Stimulated activated naive CD8-positive, alpha-beta T cell treated with anti-CD3 and anti-CD28 coated beads, Interleukin-15, Interleukin-2, amounts not matched to agents 100 U/mL and 50 U/mL, for 24 hours (primary cell): ENCODE measurements at places on chromosomes 7 and 10.

DNA sequence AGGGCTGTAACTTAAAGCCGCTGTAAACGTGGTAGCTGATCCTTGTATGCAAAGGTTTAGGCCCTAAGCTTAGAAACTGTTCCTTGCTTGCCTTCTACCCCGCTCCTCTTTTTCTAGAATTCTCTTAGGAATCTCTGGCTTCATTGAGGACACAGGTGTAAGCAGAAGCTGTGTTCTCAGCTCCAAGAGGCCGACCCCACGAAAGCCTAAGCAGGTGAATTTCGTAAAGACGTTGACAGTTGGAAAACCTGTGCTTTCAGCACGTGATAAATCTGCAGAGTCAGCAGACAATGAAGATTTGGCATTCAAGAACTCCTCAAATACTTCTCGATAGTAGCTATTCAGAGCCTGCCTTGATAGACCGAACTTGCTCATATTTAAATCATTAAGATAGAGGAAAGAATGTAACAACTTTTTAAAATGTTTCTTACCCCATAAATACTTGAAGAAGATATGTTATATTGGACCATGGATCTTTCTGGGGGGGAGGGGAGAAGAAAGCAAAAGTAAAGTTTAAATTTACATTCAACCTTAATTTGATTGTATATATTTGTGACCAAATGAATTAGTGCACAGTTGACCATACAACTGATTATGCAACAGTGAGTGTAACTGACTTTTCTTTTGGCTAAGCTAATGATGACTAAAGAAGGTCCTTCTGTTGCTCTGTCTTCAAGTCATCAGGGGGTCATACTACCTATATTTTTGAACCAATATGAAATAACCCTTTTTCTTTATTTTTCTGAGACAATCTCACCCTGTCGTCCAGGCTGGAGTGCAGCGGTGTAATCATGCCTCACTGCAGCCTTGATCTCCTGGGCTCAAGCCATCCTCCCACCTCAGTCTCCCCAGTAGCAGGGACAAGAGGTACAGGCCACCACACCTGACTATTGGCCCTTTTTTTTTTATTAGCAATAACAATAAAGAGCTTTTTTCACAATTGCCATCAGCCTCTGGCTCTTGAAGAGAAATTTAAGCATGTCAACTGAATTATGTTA lies 1.2 kb upstream of the GDI2 start:
- DNase-seq: no peak

- DNase-seq: no peak
Observed at GRCh38 chr10:65294329-65294728, 1631.5 kb upstream of the LRRTM3 start.

DNA sequence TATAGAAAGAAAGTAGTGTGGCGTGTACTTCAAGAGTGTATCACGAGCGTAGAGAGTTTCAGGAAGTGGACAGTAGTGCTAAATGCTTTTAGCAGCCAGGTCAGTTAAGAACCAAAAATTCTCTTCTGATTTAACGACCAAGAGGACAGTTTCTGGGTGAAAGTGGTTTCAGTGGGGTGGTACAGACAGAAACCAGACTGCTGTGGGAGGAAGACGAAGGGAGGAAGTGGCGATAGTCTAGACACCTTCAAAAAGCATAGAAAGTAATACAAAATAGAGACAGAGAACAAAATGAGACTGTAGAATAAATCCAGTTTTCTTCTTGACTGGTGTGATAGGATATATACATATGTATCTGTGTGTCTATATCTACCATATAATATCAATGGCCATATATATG lies 93.5 kb downstream of the MBL2 start:
- no peak for DNase-seq

GRCh38 chr7:92645114-92646061 lies 55.2 kb upstream of the FAM133B start:
- no peak for DNase-seq

GRCh38 chr10:110137142-110137545 lies 70.3 kb upstream of the MXI1 start:
- DNase-seq: no peak

DNA sequence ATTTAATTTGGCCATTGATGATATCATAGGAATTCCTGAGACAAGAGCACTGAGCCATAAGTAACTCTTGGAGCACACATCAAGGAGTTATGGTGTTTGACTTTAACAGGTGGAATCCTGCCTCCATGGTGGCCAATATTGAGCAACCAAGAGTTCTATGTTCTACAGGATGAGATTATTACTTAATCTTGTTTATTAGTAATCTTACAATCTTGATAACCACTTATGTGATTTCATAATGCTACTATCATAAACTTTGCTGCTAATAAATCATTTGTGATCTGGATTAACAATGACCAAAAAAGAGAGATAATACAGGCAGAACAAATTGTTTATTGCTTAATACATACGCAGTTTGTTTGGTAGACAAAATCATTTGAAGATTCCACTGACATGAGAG lies 27.5 kb upstream of the PDK4 start:
- no peak for DNase-seq

- DNase-seq: no peak
Observed at GRCh38 chr7:92612501-92612900, 22.3 kb upstream of the FAM133B start.

DNA sequence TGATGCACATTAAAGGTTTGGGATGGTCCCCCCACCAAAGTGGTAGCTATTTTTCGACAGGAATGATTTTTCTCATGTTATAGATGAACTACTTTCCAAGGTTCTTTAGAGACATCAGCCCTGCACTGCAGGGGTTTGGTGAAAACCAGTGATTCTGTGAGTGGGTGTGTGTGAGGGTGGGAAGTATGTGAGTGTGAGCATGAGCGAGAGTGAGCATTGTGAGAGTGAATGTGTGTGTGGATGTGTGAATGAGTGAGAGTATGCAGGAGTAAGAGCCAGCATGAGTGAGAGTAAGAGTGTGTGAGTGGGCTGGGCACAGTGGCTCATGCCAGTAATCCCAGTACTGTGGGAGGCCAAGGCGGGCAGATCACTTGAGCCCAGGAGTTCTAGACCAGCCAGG lies 75.0 kb downstream of the GOLGA7B start:
- DNase-seq: no peak

- no peak for DNase-seq
Observed at GRCh38 chr7:46165276-46165675, 244.2 kb upstream of the IGFBP3 start.

DNA sequence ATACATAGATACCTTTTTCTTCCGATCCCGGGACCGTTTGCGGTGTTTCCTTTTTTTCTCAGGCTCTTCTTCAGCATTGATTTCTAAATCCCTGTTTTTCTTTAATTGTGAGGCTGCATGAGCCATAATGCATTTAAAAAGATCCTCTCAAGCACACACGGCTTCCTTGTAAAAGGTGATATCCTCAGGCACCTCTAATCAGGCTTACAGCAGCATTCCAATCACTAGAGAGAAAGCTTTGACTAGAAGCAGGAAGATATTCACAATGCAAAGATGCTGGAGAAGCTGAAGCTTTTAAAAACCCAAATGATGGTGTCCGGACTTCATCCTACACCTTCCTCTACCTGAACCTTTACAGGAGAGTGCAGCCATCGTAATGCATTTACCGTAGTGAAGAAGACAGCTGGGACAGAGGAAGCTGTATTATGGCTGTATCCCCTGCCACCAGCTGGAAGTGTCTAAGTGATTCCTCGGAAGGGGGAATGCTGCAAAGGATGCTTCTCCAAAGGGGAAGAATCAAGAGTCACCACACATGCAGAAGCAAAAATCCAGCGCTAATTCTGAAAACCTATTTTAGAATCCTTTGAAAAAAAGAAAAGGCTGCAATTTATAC lies at the start of gene ANK3:
ANK3 (minus strand) TSS at position 463 of the 613 bp plus-strand sequence; CDS start at position 126, 337 bp downstream.
- DNase-seq: no peak

DNA sequence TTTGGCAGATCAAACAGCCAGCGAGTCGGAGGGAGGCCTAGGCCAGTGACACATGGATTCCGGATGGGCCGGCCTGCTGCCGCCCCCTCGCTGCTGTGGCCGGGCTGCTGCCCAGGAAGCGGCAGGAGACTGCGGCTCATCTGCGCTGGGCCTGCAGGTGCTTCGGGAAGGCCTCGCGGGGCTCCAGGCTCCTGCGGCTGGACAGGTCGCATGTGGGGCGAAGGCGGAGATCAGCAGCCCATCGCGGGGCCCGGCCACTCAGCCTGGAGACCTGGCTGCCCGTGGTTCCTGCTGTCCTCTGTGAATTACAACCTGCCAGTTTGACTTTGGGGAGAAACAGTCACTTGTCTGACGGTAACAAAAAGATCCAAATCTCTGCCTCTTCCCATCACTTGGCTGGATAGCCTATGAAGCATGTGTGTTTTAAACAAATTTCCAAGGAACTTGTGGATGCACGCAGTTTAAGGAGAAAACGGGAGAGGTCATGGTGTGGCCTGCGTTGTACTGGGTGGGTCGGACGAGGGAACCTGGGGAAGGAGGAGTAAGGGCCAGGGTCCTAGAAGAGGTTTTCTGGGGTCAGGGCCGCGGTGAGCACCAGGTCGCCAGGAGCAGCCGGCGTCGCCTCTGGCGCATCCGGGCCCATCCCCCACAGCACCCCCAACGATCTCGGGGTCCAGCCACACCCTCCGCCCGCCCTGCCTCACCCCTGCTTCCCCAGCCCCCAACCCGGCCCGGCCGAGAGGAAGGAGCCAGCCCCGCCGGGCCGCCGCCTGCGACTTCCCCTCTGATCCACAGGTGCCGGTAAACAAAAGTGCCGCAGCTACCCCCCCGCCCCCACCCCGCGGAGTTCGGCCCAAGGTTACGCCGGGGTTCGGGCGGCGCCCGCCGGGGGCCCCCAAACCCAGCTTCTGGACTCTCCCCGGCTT lies 1.6 kb downstream of the SPOCK2 start:
- DNase-seq: peak; percentile 75

GRCh38 chr7:21671859-21672258 lies 129.0 kb downstream of the DNAH11 start:
- no peak for DNase-seq

DNA sequence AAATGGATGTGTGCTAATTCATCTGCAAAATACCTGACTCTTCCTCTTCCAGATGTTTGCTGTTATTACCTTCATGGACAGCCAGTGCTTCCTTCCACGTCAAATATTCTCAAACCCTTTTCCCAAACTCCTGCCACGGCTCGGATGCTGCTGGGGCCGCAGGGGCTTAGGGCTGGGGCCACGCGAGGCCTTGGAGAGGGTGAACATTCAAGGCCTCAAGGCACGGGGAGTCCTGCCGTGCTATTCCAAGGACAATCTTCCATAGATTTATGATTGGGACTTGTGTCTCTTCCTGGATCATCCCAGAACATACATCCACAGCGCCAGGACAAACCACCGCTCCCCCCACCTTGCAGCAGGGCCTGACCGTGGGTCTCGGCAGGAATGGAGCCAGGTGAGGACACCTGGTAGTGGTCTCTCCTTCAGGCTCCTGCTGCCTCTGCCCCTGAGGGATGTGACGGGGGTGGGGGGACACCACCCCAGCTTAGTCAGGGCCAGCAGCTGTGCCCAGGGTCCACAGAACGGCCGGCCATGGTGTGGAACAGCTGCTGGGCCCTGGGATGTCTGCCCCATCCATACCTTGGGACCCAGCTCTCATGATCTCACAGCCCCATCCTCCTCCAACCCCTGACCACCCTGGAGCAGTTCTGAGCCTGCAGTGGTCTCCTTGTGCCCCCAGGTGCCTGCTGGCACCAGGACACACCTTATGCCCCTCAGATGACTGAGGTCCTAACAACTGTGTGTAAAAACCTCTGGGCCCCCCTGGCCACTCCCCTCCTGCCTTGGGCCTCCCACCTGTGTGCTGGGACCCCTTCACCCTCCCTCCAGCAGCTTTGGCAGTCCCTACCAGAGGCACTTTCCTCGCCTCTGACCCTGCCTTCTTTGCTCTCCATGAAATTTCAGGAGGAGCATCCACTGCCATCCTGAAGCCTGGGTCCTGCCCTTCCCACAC lies 16.7 kb downstream of the VIPR2 start:
- no peak for DNase-seq

DNA sequence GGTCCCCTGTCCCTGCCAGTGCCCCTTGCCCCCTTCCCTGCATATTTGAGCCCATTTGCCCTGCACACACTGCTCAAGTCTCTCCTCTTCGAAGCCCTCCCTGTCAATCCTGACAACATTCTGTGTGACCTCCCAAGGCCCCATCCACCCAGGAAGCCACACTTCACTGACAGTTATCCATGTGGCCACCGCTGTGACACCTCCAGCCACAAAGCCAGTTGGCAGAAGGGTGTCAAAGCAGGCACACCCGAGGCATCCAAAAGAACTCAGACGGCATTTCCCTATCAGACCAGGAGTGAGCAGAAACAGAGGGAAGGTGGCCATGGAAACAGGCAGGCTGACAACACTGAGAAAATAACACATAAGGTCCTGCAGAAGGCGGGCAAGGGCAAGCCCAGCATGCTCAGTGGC lies 4.6 kb downstream of the POLM start:
- DNase-seq: no peak

- no peak for DNase-seq
Observed at GRCh38 chr10:133252223-133252552, 14.5 kb downstream of the VENTX start.

DNA sequence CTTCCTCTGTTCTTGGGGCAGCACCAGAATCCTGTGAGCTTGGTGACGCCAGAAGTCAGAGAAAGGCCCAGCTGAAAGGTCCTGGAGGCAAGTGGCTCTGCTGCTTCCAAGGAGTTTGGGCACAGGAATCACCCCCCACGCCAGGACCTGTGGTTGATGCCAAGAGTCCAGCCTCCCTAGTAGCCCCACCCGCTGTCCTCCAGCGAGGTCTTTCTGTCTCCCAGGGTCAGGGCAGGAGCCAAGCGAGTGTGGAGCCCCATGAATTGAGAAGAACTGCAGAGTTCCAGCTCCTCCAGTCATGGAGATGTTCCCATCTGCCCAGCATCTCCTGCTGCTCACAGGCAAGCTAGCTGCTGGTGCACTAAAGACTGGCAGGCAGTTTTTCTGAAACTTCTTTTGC lies 631.7 kb upstream of the MGMT start:
- no peak for DNase-seq

GRCh38 chr10:660413-660969 lies 29.0 kb downstream of the DIP2C start:
- DNase-seq: no peak

GRCh38 chr10:61406242-61406641 lies 46.9 kb downstream of the TMEM26 start:
- DNase-seq: no peak

DNA sequence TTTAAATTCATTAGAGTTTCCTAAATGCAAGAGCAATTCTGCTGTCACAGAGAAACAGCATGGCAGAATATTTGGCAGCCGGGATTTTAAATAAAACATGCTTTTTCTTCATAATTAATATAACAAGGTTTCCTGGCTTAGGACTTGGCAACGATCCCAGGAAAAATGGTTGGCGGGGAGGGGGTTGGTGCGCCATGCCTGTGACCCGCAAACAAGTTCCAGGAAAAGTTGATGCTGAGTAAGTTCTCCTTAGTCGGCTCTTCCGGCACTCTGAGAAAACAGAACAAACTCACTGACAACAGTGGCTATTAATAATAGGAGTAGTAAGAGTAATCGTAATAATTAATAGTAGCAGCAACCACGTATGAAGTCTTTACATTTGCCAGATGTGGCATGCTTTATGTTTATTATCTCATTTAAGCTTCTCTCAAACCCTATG lies 4.6 kb downstream of the HABP2 start:
- DNase-seq: no peak

- no peak for DNase-seq
Observed at GRCh38 chr7:120233338-120233737, 39.6 kb upstream of the KCND2 start.
